ENCODE measurements at places on chromosomes 7 and 10.

DNA sequence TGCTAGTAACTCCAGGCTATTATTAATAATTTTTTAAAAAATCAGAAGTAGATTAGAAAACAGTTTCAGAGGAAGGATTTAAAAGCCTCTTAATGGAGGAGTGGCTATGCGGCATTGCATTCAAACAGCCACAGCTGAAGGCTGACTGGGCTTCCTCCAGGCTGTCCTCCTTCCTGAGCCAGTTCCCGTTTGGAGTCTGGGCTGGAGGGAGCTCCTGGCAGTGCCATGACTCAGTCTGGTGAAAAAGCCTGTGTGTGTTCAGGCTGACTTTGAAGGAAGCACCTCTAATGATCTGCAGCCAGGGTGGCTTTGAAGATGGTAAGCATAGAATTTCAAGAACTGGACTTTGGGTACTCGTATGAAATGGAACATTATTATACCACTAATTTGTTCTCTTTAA is 134.6 kb downstream of the DPP6 start:
- DNase-seq: no peak

DNA sequence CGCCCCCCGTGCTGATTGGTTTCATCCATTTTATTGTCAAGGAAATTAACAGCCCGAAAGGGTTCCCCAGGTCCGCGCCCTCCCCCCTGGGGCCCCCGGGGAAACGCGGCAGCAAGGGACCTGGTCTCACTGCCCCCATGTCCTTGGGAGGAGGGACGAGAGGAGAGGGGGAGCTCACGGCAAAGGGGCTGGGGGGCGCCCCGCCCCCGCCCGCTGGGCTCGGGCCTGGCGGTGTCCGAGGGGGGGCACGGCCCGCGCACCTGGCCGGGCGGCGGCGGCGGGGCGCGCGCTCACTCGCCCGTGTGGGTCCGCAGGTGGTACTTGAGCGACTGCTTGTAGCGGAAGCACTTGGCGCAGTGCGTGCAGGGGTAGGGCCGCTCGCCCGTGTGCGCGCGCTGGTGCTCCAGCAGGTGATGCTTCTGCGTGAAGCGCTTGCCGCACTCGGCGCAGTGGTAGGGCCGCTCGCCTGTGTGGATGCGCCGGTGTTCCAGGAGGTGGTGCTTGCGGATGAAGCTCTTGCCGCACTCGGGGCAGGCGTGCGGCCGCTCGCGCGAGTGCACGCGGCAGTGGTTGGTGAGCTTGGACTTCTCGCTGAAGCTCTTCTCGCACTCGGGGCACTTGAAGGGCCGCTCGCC is 29.3 kb downstream of the ZNF777 start:
- no peak for DNase-seq

GRCh38 chr7:79285756-79286155 is 167.7 kb downstream of the MAGI2 start:
- no peak for DNase-seq

DNA sequence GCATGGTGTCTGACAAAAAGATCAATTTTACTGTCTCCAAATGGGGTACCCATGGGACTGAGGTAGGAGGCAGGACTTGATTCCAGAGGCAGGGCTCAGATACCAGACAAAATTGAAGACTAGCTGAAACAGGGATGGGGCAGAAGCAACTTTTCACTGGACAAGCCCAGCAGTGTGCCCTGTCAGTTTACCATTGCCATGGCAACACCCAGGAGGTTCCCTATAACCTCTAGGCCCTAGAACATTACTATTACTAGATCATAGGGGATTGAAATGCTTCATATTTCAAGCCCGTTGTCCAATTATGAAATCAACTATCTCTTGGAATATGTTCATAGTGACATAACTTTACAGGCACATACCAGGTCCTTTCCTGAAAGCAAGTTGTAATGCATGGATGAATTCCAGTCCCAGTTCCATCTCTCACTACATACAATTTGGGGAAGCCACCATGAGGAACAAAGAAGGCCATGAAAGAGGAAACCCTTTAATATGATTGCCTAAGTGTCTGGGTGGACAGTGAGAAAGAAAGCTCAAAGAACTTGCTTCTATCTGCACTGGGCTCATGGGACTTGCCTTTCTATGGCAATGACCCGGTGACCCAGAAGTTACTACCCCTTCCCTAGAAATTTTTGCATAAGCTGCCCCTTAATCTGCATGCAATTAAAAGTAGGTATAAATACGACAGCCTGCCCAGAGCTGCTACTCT is 557.9 kb downstream of the KCNMA1 start:
- DNase-seq: no peak

DNA sequence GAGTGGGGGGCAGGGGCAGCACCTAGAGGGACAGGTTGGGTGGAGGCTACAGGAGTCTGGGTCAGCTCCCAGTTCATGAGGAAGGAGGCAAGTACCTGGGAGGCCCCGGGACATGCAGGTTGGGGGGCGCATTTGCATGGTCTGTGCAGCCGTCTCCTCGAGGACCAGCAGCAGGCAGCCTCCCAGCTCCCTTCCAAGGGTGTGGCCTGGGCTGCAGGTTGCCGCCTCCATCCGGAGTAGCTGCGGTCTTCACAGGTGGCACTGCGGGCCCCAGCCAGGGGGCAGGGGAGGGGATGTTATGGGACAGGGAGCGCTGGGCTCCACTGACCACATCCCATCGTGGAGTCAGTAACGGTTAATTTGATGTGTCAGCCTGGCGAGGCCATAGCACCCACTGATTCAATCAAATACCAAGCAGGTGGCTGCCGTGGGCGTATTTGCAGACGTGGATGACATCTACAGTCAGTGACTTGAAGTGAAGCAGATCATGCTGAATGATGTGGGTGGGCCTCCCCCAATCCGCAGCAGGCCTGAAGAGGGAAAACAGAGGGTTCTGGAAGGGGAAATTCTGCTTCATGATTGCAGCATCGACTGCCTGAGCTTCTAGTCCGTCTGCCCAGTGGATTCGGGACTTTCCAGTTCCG is 81.6 kb downstream of the PRKAG2 start:
- DNase-seq: peak; percentile 10

DNA sequence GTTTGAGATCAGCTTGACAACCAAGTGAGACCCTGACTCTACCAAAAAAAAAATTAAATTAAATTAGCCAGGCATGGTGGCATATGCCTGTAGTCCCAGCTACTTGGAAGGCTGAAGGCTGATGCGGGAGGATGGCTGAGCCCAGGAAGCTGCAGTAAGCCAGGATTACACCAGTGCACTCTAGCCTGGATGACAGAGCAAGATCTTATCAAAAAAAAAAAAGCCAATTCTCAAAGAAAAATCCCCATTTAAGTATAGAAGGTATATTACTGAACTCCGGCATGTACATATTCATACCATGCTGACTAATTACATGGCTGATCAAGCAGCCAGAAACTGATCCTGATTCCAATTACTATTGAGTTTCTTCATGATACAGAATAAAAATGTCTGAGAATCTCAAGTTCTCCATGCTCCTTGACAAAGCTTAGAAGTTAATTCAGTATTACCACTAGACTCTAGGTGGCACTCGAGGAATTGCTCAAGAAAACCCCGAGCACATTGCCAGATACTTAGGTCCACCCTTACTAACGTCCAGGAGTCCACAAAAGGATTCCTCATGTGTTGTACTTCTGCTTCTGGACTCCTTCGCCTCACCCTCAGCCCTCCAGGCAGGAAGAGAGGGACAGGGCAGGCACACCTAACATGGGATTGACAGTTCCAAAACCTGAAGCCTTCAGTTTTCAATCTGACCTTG is 148.9 kb downstream of the PARD3 start:
- DNase-seq: no peak

- no peak for DNase-seq
Measured at GRCh38 chr10:15842556-15843169, 17.6 kb downstream of the MINDY3 start.

DNA sequence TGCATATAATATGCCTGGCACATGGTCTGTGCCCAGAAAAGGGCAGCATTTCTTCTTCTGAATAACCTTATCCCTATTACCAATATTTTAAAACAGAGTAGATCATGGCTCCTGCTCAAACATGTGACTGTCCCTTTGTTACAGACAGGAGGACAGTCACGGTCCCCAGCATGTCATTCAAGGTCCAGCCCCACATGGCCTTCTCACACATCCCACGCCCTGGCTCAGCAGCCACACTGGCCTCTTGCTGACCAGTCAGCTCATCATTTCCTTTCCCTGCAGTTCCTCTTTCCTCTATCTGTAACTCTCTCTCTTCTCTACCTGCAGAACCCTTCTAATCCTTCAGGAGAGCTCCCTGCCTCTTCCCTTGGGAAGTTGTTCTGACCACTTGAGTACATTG is 167.8 kb downstream of the CHN2 start:
- no peak for DNase-seq

DNA sequence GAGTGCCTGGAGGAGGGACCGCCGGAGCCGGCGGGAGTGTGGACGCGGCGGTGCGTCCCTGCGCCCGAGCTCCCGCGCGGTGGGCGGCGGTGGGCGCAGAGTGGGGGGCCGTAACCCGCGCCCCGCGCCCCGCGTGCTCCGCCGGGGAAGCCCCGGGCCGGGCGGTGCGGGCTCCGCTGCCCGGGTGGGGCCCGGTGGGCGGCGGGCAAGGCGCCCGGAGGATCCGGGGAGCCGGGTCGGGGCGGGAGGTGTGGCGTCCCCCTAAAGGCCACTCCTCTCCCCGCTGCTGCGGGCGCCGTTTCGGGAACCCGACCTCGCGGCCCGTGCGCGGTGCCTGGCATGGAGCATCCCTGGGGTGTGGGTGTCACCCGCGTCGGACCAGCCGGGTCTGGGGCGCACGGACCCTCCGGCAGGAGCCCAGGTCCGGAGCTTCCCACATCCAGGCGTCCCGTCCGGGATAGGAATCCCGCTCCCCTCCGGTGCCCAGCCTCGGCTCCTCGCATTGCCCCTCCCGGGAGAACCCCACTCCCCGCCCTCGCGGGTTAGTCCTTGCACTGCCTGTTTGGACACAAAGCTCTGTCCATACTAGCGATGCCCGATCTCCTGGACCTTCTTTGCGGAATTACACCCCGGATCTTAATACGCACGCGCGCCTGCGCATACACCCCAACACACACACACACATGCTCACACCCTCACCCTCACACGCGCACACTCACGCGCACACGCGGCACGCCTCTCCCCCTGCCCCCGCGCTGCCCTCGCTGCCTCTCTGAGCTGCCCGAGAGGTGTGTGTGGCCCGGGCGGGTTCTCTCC is 723 bp downstream of the MTURN start:
- DNase-seq: peak; percentile 34

- DNase-seq: no peak
Measured at GRCh38 chr10:3077940-3078630, 10.7 kb downstream of the PFKP start.

- DNase-seq: no peak
Measured at GRCh38 chr7:155865830-155866525, 53.7 kb upstream of the SHH start.

- no peak for DNase-seq
Measured at GRCh38 chr7:50146692-50147091, 53.6 kb upstream of the ZPBP start.

GRCh38 chr7:55439627-55440026 is 74.5 kb downstream of the LANCL2 start:
- DNase-seq: no peak

- DNase-seq: no peak
Measured at GRCh38 chr10:30765616-30766015, 136.1 kb upstream of the LYZL2 start.

- DNase-seq: no peak
Measured at GRCh38 chr10:92590623-92591549, 2.0 kb upstream of the KIF11 start.

DNA sequence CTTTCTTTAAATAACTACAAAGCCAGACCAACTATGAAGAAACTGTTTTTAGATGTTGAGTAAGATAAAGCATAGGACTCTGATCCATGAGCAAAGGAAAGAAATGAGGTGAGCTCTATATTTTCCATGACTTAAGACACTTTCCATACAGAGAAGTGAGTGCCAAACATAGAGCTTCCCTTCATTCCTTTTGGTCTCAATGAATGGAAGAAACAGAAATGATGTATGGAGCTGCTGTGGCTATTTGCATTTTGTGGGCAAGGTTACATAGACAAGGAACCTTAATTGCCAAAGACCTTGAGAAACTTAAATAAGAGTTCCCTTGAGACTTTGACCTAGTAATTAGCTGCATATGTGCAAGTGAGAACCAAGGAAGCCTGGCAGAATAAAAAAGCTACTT is 1152.2 kb downstream of the XPNPEP1 start:
- DNase-seq: no peak

Measured in activated T-helper 1 cell treated with Interleukin-2 at 50 U/mL for 16 hours (primary cell).